Stromal cell of bone marrow (primary cell): ENCODE measurements at places on chromosomes 12 and 14.

DNA sequence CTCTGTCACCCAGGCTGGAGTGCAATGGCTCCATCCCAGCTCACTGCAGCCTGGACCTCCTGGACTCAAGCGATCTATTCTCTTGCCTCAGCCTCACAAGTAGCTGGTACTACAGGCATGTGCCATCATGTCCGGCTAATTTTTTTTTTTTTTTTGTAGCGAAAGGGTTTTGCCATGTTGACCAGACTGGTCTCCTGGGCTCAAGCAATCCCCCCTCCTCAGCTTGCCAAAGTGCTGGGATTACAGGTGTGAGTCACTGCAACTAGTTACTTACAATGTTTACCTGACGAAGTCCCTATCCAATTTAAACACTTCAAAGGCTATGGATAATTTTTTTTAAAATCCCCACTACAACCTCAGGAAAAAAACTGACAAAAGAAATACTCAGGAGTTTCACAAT is 1.8 kb downstream of the KRR1 start:
- DNase-seq: no peak

DNA sequence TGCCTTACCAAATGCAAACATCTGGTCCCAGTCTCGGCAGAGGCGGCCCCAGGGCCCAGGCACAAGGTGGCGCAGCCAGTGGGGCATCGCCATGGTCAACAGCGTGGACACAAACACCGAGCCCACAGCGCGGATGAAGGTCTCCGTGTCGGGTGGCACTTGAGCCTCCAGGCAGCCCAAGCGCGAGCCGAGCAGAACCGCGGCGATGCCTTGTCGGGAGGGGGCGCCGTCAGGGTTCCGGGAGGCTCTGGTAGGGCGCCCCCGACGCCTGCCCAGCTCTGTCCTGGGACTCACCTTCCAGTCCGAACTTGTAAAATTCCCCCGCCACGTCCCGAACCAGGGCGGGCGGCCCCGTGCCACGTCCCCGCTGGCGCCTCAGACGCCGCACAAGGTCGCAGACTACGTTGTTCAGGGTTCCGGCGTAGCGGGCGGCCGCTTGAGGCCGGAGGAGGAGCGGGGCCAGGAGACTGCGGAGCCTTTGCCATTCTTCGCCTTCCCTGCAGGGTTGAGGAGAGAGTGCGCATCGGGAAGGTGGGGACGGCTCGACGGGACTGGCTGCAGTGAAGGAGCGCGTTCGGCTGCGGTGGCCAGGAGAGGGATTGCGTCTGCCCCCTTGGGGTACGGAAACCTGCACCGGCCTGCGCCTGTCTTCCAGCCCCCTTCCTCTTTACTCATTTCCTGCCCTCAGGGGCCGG is 1.7 kb downstream of the CYP27B1 start:
- DNase-seq: no peak

- no peak for DNase-seq
These were observed 14.5 kb downstream of the TNFAIP2 start for GRCh38 chr14:103137689-103138300.

- no peak for DNase-seq
These were observed 60.6 kb downstream of the FBXL14 start for GRCh38 chr12:1533602-1534304.

- peak; percentile 54 for DNase-seq
These were observed 42.2 kb upstream of the MANSC4 start for GRCh38 chr12:27822076-27822712.

GRCh38 chr12:124520265-124520701 is 47.1 kb downstream of the NCOR2 start:
- no peak for DNase-seq

GRCh38 chr14:69664865-69665526 is 53.6 kb downstream of the SUSD6 start:
- no peak for DNase-seq

DNA sequence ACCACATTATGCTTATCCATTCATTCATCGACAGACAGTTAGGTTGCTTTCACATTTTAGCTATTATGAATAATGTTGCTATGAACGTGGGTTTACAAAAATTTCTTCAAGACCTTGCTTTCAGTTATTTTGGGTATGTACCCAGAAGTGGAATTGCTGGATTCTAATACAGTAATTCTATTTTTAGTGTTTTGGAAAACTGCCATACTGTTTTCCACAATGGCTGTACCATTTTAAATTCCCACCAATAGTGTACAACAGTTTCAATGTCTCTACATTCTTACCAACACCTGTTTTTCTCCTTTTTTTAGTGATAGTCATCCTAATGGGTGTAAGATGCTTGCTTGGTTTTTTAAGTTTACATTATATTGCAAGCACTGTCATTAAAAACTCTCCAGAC is 147.5 kb downstream of the ZFP36L1 start:
- no peak for DNase-seq

GRCh38 chr14:94691660-94692034 is 78.3 kb downstream of the GSC start:
- peak; percentile 78 for DNase-seq

- no peak for DNase-seq
These were observed 6.7 kb downstream of the FAM222A start for GRCh38 chr12:109720152-109720856.

DNA sequence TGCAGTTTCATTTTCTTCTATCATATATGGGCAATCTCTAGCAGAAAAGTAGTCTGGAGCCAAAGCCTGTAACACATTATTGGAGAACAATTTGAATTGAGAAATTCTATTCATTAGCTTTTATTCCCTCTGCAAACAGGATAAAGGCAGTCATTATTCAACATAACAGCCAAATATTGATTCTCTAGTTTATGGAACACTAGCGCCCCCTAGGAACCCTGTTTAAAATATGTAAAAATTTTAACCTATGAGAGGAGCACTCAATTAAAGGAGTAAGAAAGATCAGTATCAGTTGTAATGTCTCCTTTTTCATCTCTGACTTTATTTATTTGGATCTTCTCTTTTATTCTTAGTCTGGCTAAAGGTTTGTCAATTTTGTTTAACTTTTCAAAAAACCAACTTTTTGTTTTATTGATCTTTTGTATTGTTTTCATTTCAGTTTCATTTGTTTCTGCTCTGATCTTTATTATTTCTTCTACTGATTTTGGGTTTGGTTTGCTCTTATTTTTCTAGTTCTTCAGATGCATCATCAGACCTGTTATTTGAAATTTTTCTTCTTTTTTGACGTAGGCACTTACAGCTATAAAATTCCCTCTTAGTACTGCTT is 4.8 kb upstream of the LMNTD1 start:
- DNase-seq: peak; percentile 36

GRCh38 chr12:117587631-117588287 is 226.3 kb upstream of the NOS1 start:
- peak; percentile 17 for DNase-seq

- DNase-seq: no peak
These were observed 37.6 kb downstream of the SINHCAF start for GRCh38 chr12:31288381-31288780.

DNA sequence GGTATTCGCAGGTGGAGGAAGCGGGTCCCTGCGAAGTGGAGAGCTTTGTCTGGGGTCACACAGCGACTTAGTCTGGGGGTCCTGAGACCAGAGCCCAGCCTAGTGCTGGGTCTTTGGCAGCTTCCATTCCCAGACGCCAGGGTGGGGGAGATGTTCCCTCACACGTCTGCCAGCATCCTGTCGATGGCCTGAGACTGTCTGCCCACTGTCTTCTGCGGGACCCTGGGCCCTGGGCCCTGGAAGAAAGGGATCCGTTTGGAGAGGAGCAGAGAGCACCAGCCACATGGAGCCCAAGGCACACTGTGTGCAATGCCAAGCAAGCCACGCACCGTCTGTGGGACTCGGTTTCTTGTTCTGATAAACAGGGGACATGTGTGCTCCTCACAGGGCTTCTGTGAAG is 197.2 kb downstream of the KIF26A start:
- no peak for DNase-seq

GRCh38 chr12:5243014-5243413 is 188.9 kb upstream of the NTF3 start:
- DNase-seq: no peak

- DNase-seq: no peak
These were observed 17.7 kb upstream of the HNF1A start for GRCh38 chr12:120960657-120961056.

GRCh38 chr12:12563290-12563928 is 746 bp upstream of the DUSP16 start:
- no peak for DNase-seq

- DNase-seq: no peak
These were observed 7.0 kb upstream of the PUS1 start for GRCh38 chr12:131921866-131922769.

- no peak for DNase-seq
These were observed 33.0 kb downstream of the RASSF9 start for GRCh38 chr12:85803231-85803630.

- DNase-seq: no peak
These were observed 1187.3 kb upstream of the SEL1L start for GRCh38 chr14:82720946-82721345.

- DNase-seq: no peak
These were observed 43.2 kb downstream of the GALNT4 start for GRCh38 chr12:89481213-89481914.

DNA sequence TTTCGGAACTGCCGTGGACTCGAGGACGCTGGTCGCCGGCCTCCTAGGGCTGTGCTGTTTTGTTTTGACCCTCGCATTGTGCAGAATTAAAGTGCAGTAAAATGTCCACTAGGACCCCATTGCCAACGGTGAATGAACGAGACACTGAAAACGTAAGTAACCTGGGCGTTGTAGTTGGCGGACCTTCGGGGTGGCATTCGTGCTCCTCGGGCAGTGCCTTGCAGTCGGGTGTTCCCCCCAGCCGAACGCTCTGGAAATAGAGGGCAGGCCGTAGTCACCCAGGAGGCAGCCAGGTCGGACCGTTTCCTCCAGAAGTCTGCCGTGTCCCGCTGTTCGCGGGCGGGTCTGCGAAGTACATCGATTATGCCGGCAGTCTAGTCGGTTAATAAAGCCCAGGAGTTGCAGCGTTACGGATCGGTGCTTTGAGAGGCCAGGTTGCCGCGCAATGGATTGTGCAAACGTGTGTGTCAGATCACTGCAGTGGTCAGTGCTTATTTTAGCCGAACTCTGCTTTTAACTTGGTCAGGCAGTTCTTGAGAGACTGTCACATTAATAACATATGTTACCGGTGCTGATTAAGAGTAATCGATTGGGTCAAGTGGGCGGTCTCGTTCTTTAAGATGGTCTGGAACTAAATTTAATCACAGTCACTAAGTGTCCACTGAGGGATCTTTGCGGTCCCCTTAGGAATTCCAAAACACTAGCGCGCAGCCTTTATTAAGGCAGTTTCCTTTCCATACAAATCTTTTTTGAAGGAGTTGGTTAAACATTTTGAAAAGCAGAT is 906 bp downstream of the MARK3 start:
- no peak for DNase-seq

DNA sequence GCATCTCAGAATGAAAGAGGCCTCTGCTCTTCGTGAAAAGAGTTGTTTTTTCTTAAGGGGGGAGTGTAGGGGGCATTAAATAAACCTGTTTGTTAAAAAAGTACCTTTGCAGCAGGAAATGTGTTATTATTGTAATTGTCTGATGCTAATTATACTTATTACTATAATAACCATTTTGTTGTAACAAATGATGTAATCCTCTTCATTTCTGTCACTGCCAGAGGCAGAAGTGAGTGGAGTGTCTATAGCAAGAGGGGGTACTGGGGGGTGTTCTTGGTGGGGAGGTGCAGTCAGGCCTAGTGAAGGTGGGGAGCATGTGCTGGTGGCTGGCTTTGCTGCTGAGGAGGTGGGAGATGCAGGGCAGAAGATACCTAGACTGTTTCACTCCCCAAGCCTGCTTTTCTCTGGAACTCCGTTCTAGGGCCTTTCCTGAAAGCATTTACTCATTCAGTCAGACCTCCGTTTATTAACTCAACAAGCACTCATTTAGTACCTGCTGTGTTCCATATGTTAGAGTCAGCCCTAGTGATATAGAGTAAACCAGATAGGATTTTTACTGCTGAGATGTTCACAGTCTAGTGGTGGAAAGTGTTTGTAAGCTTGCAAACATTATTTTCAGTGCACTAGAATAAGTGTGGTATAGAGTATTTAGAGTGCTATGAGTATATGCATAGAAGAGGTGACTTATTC is 77.5 kb upstream of the CISTR start:
- no peak for DNase-seq

- peak; percentile 87 for DNase-seq
These were observed 23.9 kb downstream of the NID2 start for GRCh38 chr14:52044791-52045522.

DNA sequence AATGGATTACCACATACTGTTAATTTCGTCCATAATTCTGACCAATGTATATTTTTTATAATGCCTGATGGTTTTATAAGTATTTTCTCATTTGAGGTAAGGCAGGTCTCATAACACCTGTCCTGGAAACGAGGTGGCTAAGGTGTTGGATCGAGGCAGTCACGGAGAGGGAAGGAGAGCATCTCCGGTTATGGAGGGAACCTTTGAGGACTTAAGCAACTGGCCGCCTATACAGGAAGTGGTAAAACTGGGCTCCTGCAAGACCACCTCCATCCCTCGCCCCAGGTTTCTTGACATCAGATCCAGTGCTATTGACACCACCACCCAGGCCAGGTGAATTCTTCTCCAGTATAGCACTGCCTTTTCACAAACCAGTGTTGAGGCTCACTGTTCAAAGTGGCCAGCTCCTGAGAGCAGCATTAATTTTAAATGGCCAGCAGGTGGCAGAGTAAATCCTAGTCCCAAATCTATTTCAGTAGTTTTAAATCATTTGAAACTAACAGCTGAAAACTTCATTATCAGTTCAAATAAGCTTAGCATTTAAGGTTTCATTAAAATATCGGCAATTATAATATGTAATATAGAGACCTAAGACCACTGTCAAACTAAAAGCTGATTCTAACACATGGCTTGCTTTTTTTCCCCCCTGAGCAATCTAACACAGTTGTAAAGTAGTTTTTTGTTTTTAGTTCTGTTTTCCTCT is 100.8 kb downstream of the PPM1A start:
- peak; percentile 31 for DNase-seq

- no peak for DNase-seq
These were observed 69.0 kb upstream of the CLMN start for GRCh38 chr14:95388699-95389098.

DNA sequence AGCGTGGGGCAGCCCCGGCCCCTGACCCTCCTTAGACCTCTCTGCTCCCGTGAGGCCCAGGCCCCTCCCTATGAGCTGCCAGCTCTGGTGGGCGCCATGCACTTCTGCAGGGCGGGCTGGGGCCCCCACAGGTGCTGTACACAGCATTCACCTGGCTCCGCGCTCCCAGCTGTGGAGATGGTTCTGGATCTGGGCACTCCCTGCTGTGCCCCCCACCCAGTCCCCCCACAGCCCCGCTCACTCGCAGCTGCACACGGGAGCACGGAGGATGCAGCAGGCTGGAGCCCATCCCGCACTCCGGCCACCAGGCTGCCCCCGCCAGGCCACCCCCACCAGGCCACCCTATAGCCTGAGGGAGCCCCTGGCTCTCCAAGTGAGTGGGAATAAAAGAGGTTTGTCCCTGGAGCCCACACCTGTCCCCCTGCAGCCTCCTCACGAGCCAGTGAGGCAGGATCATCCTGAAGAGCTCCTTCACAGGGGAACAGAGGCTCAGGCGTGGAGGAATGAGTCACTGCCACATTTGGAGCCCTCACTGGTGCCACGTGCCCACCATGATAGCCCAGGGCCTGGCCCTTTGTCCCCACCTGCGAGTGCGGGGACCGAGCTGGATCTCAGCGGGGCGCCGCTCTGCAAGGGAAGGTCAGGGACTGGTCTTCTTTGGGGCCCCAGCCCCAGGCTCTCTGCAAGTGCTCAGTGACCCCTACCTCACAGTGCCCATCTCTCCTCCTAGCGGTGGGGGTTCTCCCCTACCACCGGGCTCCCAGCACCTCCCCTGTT is 1.9 kb downstream of the ADSS1 start:
- no peak for DNase-seq
